ENCODE measurements at places on chromosomes 6 and 20.

DNA sequence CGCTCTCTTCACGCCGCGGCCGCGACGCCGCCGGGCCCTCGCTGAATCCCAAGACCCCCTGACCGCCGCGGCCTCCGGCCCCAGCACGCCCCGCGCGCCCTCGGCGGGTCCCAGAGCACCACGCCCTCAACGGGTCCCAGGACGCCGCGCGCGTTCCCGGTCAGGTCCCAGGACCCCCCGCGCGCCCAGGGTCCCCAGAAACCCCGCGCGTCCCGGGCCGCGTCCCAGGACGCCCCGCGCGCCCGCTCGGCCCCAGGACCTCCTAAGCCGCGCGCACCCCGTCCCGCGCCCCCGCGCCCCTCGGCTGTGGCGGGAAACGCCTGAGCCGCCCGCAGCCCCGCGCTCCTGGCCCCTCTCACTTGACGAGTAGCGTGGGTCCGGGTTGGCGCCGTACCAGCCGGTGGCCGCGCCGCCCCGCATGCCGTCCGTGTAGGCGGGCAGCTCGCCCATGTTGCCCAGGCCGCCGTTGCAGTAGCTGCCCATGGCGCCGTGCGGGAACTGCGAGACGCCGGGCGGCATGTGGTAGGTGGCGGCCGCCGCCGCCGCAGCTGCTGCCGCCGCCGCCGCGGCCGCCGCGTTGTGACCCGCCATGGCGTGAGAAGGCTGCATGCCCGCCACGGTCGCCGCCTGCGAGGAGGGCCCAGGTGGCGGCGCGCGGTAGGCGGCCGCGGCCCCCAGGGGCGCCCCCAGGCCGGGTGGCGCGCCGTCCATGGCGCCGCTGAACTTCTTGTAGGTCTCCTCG lies 556 bp downstream of the NKX2-4 start:
- no peak for DNase-seq

- DNase-seq = peak; percentile 67
Observed at GRCh38 chr6:139334806-139335446, 39.5 kb downstream of the CITED2 start.

GRCh38 chr6:112827793-112828192 lies 480.7 kb downstream of the RFPL4B start:
- no peak for DNase-seq

DNA sequence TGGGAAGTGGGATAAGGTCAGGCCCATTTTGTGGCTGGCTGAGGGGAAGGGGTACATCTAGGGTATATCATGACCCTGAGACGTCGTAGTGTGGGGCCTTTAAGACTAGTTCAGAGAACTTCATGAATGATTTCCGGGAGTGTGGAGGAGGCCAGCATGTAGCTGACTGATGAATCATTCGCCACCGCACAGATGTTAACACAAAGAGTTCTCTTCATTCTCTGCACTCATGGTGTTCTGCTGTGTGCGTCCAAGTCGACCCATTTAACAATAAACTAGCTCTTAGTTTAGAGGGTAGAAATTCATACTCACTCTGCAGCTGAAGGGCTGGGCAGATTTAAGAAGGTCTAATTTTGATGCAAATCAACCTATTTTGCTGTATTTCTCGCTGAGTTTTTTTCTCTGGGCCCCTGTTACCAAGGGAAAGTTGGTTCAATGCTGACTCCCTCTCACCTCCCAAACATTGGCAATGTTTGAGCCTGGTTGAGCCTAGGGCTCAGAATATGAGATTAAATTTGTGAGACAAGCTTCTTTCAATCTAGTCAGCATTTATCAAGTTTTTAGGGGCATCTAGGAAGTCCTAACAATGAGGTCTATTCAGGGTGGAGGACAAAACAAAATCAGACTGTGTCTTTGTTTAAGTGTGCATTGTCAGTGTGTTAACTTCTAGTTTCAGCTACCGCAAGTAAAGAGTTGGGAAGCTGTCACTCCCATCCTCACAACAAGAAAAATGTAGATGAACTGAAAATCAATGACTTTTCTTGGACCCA lies 106.8 kb upstream of the CBLN4 start:
- DNase-seq = no peak

GRCh38 chr6:21804941-21805610 lies 211.5 kb downstream of the SOX4 start:
- no peak for DNase-seq

DNA sequence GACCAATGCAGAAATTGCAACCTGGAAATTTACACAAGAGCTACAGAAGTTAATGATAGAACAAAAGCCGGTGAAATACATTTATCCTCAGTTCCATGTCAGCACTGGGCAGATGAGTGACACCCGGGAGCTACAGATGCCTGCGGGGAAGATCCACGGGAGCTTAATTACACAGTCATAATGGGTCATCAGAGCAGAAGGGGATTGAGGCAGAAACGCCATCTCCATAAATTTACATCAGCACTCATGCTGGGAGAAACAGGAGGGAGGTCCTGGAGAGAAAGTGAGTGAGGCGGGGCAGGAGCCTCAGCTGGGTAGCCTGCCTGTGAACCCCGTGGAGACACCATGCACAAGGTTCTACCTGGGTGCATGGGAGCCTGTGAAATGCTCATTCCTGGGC lies 37.6 kb upstream of the CST7 start:
- DNase-seq = no peak

GRCh38 chr6:25882051-25882496 lies 8.0 kb upstream of the SLC17A3 start:
- no peak for DNase-seq

DNA sequence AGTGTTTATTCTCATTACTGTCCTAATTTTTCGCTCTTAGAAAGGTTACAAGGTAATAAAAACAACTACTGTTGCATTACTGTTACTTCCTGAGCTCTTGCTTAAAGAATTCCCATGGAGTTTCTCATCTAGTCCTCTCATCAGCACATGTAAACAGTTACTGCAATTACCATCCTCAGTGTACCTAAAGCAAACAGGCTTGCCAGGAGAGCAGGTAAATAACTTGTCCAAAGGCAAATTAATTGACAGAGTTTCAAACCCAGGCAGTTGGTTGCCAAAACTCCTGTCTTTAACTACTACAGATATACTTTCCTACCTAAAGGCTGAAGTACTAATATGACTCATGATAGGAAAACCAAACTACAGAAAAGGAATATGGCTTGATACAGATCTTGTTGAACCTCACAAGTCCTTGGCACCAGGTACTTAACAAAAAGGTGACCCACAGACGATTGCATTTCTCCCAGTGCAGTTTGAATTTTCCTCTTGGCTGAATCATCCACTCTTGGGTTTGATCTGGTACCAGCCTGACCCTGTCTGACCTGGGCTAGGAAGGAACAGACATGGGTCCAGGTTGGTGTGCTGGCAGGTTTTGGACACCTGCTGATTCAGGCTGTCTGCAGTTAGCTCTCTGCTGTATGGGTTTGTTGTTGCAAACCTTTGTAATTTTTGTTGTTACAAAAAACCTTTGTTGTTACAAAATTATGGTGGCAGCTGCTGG lies 153.0 kb downstream of the CFAP61 start:
- DNase-seq = no peak

DNA sequence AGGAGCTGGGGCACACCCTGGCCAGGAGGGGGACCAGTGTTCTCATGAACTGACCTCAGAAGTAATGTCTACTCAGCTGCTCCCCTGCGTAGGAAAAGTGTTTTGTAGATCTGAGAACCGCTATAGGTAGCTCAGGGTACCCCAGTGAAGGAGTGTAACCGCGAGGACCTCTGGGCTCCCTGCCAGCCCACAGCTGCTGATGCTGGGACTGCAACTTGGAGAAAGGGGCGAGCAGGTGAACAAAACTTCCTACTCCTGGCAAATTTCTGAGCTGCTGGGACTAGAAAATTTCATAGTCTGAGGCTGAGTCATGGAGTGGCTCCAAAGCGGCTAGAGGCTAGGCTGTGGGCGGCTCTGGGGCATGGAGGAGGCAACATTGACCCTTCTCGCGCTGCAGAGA lies 51.9 kb downstream of the PYGB start:
- peak; percentile 57 for DNase-seq
